ENCODE measurements at places on chromosomes 7 and 10. TPM values are rescaled to one million over a fixed set of nuclear protein-coding genes. Genes with fewer than 3 reads are reported as not detected.

DNA sequence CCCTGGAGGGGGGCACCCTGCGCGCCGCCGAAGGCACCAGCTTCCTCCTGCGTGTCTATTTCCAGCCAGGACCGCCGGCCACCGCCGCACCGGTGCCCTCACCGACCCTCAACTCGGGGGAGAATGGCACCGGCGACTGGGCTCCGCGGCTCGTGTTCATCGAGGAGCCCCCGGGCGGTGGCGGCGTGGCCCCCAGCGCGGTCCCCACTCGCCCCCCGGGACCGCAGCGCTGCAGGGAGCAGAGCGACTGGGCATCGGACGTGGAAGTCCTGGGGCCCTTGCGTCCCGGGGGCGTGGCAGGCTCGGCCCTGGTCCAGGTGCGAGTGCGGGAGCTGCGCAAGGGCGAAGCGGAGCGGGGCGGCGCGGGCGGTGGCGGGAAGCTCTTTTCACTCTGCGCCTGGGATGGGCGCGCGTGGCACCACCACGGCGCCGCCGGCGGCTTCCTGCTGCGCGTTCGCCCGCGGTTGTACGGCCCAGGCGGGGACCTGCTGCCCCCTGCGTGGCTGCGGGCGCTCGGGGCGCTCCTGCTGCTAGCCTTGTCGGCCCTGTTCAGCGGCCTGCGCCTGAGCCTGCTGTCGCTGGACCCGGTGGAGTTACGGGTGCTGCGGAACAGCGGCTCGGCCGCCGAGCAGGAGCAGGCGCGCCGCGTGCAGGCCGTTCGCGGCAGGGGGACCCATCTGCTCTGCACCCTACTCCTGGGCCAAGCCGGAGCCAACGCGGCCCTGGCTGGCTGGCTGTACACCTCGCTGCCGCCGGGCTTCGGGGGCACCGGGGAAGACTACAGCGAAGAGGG is 594 bp downstream of the CNNM1 start:
- peak; percentile 22 for DNase-seq

GRCh38 chr7:74233655-74234285 is 20.4 kb downstream of the RFC2 start:
- peak; percentile 67 for DNase-seq

The OLAH gene
- total RNA-seq = not detected

DNA sequence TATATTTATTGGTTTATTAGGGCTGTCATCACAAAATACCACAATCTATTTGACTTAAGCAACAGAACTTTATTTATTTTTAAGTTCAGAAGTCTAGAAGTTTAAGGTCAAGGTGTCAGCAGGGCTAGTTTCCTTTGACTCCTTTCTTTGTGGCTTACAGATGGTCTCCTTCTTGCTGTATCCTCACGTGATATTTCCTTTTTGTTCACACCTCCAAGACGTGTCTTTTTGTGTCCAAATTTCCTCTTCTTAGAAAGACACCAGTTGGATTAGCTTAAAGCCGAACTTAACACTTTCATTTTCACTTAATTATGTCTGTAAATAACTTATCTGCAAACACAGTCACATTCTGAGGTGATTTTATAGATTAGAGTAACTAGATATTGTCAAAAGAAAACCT is 631.4 kb upstream of the POT1 start:
- DNase-seq = no peak

DNA sequence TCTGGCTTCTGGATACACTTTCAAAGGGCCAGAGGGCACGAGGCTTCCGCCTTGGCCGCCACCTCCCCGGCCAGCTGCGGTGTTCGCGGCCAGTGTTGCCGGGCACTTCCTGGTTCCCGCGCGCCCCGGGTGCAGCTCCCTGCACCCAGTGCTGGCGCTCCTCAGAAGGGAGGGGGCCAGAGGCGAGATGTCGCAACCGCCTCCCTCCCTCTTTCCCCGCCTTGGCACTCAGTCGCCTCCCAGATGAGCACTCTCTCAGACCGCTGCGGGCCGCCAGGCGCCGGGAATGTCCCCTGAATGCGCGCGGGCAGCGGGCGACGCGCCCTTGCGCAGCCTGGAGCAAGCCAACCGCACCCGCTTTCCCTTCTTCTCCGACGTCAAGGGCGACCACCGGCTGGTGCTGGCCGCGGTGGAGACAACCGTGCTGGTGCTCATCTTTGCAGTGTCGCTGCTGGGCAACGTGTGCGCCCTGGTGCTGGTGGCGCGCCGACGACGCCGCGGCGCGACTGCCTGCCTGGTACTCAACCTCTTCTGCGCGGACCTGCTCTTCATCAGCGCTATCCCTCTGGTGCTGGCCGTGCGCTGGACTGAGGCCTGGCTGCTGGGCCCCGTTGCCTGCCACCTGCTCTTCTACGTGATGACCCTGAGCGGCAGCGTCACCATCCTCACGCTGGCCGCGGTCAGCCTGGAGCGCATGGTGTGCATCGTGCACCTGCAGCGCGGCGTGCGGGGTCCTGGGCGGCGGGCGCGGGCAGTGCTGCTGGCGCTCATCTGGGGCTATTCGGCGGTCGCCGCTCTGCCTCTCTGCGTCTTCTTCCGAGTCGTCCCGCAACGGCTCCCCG is at the start of gene FFAR4:
Gene FFAR4, plus strand, starts transcription at position 231 of the 842 bp plus-strand sequence. Its CDS starts 56 bp downstream, at position 287.
- DNase-seq = no peak

The RELN gene
- 2.4 TPM for total RNA-seq

GRCh38 chr7:8015100-8015745 is 46.6 kb downstream of the GLCCI1 start:
- DNase-seq = no peak

The FAM25A gene
- not detected for total RNA-seq

- no peak for DNase-seq
Observed at GRCh38 chr10:13877154-13877909, 290.6 kb downstream of the PRPF18 start.

- DNase-seq = no peak
Observed at GRCh38 chr7:18262058-18262457, 233.5 kb upstream of the HDAC9 start.

DNA sequence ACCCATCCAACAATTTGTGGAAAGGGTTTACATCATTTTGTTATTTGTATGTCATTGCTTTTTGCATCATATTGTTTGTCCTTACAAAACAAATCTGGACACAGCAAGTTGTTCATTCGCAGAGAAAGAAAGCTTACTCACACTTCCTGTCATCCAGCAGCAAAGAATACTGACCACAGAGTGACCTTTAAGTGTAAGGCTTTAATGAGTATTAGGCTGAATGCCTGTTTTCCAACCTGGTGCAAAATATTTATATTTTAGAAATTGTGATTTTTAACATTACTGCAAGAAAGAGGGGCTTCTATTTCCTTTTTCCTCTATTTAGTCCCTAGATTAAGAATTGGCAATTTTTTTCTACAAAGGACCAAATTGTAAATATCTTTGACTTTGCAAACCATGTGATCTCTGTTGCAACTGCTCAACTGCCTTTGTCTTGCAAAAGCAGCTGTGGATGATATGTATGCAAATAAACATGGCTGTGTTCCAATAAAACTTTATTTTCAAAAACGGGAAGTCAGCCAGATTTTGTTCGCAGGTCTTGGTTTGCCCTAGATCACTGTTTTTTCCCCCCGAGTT is 27.8 kb upstream of the ITGB1 start:
- DNase-seq = no peak

The RNF32 gene
- 1.6 TPM for total RNA-seq

- no peak for DNase-seq
Observed at GRCh38 chr7:57182031-57182430, 49.8 kb upstream of the ZNF479 start.

DNA sequence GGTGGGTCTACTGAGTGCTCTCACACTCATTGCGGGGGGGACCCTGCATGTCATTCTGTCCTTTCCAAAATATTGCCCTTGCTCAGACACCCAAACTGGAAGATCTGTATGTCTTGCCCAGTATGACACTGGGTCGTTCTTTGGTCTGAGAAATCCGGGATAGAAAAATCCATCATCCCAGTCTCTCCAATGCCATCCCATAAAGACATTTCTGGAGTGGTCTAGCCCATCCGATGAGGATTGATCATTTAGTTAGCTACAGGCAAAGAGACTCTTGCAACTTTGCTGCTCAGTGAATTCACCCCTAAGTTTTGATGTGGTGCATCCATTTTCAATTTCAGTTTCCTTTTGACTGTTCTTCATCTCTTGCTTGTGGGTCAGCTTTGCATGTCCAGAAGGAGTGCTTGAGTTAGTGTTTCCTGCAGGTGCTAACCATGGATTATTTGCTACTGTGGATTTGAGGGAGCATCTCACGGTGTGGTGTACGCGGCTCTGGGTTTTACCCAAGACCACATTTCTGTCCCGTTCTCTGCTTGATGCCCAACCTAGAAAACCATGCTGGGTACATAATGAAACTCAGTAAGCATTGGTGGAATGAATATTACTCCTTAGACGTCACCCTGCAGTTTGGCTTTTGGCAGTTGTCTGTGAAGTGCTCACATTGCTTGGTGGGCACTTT is 247.0 kb upstream of the MKI67 start:
- no peak for DNase-seq

The CD36 gene
- not detected for total RNA-seq

DNA sequence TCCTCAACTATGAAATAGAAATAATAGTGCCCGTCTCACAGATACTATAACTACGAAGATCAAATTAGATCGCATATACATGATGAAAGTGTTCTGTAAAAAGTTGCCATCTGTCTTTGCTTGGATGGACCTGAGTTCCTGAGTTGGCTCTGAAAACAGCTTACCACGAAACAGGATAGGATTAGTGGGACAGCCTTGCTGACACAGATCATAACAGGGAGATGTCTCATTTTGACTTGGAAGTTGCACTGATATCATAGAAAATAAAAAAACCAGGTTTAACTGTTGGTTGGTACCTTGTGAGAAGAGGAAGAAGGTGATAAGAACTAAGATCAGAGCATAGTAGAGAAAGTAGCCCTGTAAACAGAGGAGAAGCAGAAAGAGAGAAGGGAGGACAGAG is 79.3 kb upstream of the AGBL3 start:
- no peak for DNase-seq

GRCh38 chr7:153943861-153944260 is 108.3 kb upstream of the DPP6 start:
- DNase-seq = no peak

The AKR1D1 gene
- not detected for total RNA-seq

DNA sequence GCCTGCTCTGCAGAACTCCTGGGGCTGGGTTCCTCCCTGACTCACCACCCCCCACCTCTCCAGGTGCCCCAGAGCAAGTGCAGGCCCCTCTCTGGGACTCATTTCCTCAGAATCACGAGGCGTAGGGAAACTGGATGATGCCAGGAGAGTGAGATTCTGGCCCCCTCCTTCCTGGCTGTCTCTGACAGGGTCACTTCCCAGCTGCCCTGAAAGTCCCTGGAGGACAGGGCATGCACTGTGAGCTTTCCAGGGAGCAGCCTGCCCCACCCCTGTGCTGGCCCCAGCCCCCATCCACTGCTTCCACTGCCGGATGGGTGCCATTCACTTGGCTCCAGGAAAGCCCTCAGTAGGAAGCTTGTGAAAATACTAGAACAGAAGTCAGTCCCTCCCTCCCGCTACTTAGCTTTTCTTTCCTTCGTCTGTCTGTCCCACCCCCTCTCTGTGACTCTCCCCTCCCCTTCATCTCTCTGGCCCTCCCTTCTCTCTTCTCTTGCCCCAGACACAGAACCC is 10.4 kb downstream of the TACR2 start:
- DNase-seq = no peak

- DNase-seq = no peak
Observed at GRCh38 chr7:71486856-71487628, 355.1 kb downstream of the GALNT17 start.

DNA sequence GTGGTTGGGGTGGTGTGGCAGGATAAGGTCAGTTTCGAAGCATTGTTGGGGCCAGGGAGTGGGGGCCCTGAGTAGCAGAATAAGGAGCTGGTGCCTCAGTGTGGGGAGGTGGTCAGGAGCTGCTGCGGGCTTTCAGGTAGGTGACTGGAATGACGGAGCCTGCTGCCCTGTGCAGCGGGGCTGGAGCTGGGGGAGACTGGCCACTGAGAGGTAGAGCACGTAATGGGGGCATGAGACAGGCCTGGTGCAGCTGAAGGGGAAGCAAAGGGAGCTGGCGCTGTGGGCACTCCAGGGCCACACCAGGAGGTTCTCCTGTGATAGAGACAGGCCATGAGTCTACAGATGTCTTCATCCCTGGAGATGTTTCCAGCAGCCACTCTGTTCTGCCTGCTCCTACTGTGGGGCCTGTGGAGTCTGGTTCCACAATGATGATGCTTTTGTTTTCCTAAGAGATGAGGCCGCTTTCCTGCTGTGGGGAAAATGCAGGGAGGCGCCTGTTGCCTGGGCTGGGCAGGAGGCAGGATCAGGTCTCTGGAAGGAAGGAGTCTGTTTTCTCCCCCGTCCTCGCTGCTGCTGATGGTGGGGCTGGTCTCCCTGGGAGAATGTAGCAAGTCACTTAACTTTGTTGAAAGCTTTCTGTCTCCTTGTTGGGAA is 31.1 kb downstream of the NUB1 start:
- no peak for DNase-seq

DNA sequence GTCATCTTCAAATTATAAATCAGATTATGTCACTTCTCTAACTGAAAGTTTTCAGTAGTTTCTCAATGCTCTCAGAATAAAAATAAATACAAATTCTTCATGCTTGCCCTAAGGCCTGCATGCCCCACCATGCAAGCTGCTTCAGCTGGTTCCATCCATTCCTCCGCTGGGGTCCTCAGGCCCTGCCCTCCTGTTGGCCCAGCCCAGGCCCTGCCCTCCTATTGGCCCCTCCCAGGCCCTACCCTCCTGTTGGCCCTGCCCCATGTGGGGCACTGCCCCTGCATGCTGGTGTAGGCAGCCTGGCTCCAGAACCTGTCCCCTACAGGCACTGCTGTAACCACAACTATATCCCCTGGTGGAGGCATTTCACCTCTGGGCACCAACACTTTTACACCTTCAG is 109.3 kb upstream of the TCERG1L start:
- DNase-seq = no peak

DNA sequence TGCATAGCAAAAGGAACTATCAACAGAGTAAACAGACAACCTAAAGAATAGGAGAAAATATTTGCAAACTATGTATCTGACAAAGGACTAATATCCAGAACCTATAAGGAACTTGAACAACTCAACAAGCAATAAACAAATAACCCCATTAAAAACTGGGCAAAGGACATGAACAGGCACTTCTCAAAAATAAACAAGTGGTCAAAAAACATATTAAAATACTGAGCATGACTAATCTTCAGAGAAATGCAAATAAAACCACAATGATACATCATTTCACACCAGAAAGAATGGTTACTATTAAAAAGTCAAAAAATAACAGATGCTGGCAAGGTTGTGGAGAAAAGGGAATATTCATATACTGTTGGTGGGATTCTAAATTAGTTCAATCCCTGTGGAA is 17.1 kb downstream of the MAGI2 start:
- DNase-seq = no peak

The NUTM2E gene
- total RNA-seq = under 0.01 TPM

- DNase-seq = no peak
Observed at GRCh38 chr7:100477871-100478267, 1.1 kb downstream of the TSC22D4 start.

DNA sequence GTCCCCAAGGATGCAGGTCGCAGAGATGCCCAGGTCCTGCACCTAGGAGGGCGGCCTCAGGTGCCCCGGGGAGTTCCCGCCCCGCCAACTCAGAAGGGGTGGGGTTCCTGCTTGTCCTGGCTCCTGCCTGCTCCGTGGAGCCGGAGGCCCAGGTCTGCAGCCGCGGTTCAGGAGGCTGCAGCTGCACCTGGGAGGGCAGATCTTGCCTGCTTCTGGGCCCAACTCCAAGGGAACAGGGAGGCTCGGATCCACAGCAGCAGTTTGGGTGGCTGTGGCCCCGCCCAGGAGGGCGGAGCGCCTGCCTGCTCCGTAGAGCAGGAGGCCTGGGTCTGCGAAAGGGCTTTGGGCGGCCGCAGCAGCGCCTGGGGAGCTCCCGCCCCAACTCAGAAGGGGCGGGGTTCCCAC is 108.2 kb upstream of the EGR2 start:
- no peak for DNase-seq

Measured in Daoy (cell line).